Activated CD4-positive, alpha-beta T cell treated with anti-CD3 and anti-CD28 coated beads for 24 hours (primary cell): ENCODE measurements at places on chromosomes 3 and 15.

- DNase-seq: no peak
Observed at GRCh38 chr15:73608941-73609340, 24.2 kb downstream of the NPTN start.

DNA sequence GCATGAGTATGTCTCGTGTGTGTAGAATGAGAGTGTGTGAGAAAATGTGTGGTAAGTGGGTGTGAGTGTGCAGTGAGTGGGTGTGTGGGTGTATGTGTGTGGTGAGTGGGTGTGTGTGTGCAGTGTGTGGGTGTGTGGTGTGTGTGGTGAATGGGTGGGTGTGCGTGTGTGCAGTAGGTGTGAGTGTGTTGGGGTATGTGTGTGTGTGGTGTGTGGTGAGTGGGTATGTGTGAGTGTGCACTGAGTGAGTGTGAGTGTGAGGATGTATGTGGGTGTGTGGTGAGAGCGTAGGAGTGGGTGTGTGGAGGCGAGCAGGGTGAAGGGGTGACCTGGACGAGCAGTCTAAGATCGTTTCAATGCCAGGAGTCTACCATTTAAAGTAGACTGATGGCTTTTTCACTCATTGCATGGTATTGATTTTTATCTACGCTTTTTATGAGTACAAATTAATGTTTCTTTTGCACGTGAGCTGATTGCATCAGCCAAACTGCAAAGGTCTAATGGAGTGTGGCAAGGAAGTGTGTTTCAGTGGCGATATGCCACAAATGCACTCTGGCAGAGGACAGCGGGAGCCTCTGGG lies 1.6 kb upstream of the CPN2 start:
- DNase-seq: no peak

GRCh38 chr3:56923526-56924224 lies 121.9 kb upstream of the ARHGEF3 start:
- DNase-seq: no peak

DNA sequence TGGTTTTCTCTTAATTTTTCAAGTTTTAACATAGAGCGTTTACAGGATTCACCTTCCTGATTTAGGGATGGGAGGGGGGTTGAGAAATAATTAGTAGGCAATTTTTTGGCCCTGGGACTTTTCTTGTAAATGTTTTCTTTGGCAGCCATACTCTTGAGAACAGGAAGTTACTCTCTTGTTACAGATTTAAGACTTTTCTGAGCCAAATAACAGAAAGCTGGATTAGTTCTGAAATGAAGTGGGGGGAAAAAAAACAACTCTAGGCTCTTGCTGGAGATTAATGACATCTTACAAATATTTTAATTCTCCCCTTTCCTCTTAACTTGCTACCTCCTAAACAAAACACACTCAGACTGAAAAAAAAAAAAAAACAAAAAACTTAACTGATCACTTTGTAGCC lies 13.8 kb upstream of the POLR2M start:
- no peak for DNase-seq

DNA sequence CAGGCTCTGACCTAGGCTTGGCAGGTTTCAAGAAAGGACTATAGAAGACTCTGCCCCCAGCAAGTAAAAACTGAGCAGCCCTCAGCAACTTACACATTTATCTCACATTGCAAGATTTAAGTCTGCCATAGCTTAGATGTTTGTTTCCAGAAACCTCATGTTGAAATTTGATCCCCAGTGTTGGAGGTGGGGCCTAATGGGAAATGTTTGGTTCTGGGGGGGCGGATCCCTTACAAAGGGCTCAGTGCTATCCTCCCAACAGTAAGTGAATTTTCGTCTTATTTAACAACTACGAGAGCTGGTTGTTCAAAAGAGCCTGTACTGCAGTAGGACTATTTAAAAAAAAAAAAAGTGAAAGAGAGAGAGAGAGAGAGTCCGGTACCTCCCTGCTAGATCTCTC lies 125.2 kb upstream of the PROK2 start:
- no peak for DNase-seq

- no peak for DNase-seq
Observed at GRCh38 chr3:81302045-81302444, 459.4 kb downstream of the GBE1 start.

GRCh38 chr3:66822186-66823008 lies 175.7 kb upstream of the KBTBD8 start:
- peak; percentile 41 for DNase-seq

DNA sequence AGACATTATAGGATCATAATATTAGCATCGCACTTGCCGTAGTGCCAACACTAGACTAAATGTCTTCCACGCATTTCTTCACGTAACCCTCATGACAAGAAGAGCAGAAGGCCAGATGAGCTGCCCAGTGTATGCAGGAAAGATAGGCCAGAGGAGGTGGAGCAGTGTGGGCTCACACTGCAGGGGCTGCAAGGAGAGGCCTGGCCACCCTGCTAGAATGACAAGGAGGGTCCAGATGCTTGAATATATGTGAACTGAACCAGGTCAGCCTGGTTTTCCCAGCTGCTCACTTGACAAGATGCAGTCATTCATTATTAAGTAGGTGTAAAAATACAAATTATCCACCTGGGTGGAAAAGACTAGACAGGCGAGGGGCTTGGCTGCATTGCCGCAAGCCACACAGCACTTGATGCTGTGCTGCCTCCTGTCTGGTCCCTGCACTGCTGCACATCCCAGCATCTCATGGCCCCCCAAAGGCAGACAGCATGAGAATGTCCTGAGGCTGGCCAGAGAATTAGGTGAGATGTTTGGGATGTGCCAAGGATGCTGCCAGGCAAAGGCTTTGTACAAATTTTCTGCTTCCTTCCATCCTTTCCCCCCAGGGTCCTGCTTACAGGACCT lies 115.2 kb downstream of the NTRK3 start:
- DNase-seq: no peak

- no peak for DNase-seq
Observed at GRCh38 chr15:33837294-33837693, 131.0 kb upstream of the CHRM5 start.

DNA sequence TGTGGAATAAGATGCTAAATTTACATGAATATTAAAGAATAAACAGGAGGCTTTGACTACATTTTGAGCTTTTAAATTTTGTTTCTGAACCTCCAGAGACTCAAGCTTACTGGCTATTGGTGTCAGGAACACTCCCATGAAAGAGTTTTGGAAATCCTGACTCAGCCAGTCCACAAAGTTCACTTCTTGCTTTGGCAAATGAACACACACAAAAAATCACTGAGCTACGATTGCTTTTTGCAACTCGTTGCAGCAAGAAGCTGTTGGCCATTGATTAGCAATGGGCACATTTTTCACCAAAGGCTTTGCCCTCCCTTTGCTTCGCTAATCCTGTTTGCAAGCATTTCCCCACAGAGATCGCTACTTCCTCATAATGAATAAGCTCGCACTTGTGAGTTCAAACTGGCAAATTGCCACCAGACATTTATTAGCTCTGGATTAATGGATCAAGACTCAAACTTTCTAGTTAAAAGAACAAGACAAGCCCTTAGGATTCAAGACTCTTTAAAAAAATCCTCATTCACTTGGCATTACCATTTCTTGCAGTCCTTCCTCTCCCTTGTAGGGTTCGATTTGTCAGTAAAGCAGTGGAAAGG lies 343.2 kb upstream of the ONECUT1 start:
- no peak for DNase-seq

- no peak for DNase-seq
Observed at GRCh38 chr3:98010194-98010882, 24.8 kb downstream of the GABRR3 start.

- no peak for DNase-seq
Observed at GRCh38 chr3:95227092-95227491, 1164.2 kb downstream of the NSUN3 start.

GRCh38 chr3:106792716-106793115 lies 584.5 kb upstream of the CCDC54 start:
- DNase-seq: no peak

DNA sequence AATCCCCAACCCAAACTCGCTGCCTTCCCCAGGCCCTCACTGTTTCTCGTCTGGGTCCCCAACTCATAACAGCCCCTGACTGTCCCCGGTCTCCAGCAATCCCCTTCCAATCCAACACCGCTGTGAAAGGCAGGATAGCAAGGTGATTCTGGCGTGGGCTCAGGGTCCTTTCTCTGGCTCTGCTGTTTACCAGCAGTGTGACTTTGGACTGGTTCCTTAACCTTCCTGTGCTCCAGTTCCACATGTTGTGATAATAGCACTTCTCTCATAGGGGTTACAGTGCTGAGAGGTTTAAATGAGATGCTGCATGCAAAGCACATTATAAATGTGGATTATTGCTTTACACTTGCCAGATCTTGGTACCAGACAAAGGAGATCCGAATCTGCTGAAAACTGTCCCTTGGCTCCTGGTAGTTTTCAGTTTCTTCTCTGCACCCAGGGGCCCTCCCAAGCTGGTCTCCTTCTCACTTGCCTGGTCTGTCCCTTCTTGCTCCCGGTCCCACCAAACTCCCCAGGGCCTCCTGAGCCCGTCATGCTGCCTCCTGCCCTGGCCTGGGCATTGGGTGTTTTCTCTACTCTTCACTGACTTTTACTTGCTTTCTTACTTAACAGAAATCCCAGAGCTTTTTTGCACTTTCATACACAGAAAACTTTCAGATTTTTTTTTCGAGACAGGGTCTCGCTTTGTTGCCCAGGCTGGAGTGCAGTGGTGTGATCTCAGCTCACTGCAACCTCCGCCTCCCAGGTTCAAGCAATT lies 26.8 kb upstream of the CYP11A1 start:
- DNase-seq: no peak

DNA sequence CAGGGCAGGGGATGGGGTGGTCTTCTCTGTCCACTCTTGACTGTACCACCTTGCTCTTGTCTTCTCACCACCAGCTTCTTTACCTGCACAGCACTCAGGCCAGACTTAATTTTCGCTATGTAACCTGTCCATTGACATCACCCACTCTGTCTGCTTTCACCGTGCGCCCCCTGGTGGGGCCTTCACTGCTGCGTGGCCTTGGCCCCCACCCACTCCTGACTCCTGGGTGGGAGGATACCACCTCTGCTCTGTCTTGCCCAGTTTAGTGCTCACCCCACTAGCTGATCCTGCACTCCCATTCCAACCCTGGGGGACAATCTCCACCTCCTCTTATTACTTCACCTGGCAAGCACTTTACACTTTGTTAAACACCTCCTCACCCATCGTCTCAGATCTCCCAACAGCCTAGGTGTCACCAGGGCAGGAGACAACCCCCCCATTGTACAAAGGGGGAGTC lies 17.7 kb downstream of the PTH1R start:
- DNase-seq: peak; percentile 73
